ENCODE measurements at places on chromosomes 3 and 15.

- no peak for DNase-seq
Measured at GRCh38 chr3:134494495-134494894, 8.6 kb downstream of the CEP63 start.

- DNase-seq, result no peak
Measured at GRCh38 chr3:37279236-37279635, 104.9 kb upstream of the LRRFIP2 start.

- DNase-seq, result no peak
Measured at GRCh38 chr15:31607656-31608055, 281.0 kb downstream of the KLF13 start.

GRCh38 chr15:25849157-25849921 is 13.8 kb downstream of the ATP10A start:
- DNase-seq, result no peak

GRCh38 chr15:62833646-62834045 is 208.9 kb upstream of the TPM1 start:
- no peak for DNase-seq

GRCh38 chr3:78204977-78205376 is 1165.1 kb downstream of the ROBO2 start:
- DNase-seq, result no peak

GRCh38 chr15:58771621-58772250 is 634 bp downstream of the MINDY2 start:
- DNase-seq, result no peak

DNA sequence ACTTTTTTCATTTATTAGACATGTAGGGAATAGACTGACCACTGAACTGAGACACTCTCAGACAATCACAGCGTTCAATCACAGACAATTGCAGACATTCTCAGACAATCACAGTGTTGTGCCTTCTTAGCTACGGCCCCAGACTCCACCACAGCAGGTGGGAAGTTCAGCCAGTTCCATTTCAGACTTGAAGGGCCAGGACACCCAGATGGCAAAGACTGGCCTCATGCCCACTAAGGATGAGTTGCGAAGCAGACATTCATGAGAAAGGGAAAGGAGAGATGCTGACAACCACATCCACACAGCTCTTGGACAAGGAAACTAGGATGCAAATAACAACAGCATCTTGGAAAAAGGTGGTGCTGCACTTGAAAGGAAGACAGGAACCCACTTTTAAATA is 21.9 kb upstream of the ALDH1L1 start:
- no peak for DNase-seq

DNA sequence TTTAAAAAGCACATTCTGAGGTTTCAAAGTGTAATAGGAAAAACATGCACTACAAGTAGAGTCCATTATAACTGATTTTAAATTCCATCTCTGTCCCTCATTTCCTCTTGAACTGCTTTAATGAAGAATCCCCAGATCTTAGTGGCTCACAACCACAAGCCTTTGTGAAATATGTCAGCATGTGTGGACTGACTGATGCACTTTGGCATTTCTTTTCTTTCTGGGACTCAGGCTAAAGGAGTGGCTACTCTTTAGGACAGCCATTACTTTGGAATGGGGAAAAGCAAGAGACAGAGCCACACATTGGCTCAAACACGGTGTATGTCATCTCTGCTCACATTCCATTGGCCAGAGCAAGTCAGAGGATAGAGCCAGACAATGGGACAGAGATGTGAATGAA is 139.6 kb downstream of the GRM7 start:
- no peak for DNase-seq

DNA sequence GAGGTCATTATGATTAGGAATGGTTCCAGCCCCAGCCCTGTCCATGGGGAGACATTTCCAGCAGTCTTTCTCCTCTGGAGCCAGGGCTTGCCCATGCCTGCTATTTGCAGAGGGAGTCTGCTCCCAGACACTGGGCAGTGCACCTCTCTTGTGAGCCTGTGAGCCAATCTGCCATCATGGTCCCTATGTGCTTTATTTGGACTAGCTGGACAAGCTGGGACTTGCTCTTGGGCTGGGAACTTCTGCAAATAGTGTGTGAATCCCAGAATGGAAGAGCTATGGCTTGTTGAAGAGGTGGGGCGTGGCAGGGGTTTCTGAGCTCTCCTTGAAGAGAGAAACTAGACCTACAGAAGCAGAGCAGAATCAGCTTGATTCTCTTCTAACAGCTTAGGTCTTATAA is 53.7 kb upstream of the KY start:
- DNase-seq, result no peak

- DNase-seq, result no peak
Measured at GRCh38 chr15:82810890-82811426, 1.5 kb downstream of the WHAMM start.

GRCh38 chr15:39502082-39502447 is 78.8 kb upstream of the THBS1 start:
- DNase-seq, result no peak

GRCh38 chr3:45979378-45979777 is 16.2 kb downstream of the FYCO1 start:
- no peak for DNase-seq

DNA sequence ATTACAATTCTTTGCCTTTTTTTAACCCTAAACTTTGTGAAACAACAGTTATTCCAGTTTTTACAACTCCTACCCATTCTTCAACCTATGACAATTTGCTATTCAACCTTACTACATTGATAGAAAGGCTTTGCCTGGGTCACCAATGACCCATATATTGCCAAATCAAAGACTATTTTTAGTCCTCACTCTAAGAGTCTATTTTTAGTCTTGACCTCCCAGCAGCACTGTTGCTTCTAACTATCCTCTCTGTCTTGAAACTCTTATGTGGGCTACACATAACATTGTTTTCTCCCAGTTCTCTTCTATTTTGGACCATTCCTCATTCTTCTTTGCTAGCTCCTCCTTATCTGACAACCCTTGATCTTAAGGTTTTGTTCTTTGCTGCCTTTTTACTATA is 71.4 kb downstream of the C3orf80 start:
- no peak for DNase-seq
